ENCODE measurements at places on chromosomes 5 and 9.

- no peak for DNase-seq
Measured at GRCh38 chr5:149664666-149665415, 65.3 kb upstream of the PPARGC1B start.

- DNase-seq, result peak; percentile 97
Measured at GRCh38 chr9:108565651-108566378, 290.0 kb downstream of the ACTL7B start.

DNA sequence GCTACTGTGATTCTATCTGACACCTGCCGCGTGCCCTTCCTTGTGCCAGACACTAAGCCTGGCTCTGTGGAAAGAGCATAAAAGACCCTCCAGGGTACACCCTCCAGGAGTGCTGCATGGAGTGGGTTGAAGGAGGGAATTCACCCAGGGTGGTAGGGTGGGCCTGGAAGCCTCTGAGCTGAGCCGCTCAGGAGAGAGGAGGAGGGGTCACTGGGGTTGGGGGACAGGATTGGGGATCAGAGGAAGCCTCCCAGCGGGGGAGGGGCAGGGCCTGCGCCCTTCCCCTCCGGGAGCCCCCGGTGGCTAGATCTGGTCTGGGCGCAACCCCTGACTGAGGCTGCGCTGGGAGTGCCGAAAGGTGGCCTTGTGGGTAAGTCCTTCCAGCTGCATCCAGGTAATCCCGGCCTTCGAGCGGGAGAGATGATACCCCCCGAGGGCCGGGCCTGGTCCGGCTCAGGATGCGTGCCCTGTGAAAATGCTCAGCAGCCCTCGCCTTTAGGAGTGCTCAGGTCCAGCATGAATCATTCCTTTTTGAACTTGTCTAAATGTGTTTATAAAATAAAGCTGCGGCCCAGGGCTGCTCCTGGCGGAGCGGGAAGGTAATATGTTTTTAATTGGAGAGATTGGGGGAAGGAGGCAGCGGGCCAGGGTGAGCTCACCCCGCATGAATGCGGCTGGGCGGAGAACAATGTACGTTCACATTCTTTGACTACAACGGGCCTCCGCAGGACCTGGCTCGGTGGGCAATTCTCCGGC, 118.1 kb upstream of the SMIM23 start:
- peak; percentile 85 for DNase-seq

DNA sequence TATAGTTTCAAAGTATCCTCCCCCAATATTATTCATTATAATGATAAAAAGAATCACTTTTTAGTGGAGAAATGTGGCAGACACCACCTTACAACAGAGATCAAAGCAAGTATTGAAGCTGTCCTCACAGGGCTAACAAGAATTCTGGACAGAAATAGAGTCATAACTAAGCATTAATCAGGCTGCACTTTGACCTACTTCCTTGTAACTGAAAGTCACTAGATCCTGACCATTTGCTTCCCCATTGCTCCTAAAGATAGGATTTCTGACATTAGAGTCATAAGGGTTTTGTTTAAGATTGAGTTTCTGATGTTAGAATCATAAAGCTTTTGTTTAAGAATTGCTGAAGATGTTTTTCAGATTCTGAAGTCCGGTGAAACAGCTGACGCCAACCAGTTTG, 159.7 kb downstream of the ATP10B start:
- DNase-seq, result no peak

DNA sequence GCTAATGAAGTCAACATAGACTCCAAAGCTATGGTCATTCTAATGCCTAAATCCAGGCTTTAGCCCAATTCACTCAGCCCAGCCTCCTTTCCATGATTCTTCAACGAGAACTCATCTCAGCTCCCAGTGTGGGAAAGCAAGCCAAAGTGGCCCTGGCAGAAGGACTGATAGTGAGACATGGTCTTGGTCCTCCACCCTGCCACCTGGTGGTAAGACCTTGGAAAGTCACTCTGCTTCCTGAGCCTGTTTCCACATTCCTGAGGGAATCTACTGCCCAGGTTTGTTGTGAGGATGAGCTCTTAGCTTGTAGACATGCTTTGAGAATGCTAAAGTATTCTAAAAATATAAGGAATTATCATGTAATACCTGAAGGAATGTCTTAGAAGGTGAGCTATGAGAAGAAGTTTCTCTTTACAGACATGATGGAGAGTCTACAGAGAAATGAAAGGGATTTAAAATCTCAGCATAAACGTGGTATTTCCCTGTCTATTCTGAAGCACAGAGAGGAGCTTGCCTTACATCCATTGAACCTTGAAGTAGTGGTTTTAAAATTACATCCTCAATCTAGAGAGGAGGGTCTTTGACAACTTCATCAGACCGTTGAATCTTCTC, 173.5 kb downstream of the TRIM32 start:
- peak; percentile 79 for DNase-seq

- no peak for DNase-seq
Measured at GRCh38 chr9:95103871-95104580, 213.5 kb downstream of the FANCC start.

DNA sequence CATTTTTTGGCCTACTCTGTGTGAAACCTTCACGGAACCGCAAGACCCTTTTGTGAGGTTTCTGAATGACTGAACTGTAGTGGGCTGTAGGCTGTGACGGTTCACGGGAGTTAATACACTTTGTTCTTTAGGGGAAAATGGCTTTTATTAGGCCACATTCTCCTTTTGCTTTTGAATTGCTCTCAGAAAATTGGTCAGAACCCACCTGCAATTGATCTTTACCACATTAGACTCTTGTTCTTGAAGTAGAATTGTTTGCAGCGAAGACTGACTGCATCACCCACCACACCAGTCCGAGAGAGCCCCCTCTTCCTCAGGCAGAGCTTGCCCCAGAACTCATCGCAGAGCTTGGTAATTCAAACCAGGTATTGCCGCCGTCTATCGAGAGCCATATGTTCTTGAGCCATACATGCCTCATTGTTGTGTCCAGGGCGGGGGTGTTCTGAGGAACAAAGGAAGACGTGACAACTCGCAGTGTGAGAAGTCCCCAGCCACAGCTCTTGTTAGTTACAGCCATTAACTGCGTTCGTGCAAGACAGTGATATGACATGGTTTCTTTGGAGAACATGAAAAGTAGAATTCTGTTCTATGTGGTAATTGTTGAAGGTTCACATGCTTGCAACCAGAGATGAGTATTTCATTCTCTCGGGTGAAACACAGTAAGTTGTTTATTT, 166.4 kb upstream of the OTULINL start:
- peak; percentile 64 for DNase-seq

GRCh38 chr5:81782811-81783210, 31.9 kb upstream of the SSBP2 start:
- peak; percentile 22 for DNase-seq

- DNase-seq, result no peak
Measured at GRCh38 chr5:81395262-81395661, 1.3 kb upstream of the ACOT12 start.

DNA sequence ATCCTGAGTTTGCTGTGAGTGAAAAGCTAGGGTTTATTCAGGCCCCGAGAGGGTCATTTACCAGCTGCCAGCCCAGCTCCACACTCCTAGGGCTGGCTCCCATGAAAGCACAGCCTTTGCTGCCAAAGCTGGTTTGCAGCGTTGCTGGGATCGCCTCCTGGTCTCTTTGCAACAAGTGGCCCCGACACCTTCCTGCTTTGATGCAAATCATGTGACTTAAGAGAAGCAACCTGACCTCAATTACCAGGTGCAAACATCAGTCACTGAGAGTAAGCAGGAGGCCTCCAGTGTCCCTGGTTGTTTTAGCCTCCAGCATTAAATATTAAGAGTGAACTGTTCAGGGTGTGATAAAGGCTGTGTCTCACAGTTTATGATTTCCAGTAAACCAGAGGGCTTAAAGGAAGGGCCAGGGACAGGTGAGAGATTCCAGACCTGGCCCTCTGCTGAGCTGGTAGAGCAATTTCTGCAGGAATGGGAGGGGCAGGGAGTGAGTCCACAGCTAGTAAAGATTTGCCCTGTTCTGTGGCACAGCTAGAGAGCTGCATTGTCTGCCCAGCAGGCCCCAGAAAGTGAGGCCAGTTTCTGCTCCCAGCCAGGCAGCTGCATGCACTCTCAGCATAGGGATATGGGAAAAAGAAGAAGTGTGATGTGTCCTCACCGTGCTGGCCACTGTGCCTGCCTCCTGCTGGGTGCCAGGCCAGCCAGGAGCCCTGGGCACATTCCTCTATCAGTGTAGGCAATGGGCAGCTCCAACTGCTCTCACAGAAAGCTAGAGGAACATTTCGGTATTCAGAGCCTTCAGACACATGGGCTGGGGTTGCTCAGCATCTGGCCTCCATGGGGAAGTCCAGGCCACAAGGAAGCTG, 58.0 kb downstream of the SLC22A5 start:
- no peak for DNase-seq

DNA sequence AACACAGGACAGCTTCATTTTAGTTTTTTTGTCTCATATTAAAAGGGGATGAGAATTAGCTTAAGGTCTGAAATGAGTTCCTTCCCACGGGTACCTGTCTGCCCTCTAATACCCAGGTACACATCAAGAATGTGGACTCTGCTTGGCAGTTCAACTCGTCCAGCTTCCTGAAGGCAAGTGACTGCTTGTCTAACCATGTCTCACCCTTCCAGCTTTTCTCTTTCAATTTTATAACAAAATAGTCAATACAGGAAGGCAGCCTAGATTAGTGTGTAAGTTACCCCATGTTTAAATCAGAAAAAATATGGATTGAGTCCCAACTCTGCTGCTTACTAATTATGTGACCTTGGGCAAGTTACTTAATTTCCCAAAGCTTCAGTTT, 50.5 kb upstream of the C5orf46 start:
- DNase-seq, result no peak

GRCh38 chr5:109859537-109859936, 169.8 kb downstream of the MAN2A1 start:
- no peak for DNase-seq

- no peak for DNase-seq
Measured at GRCh38 chr5:191036-191948, at the start of gene LRRC14B. TSS of gene LRRC14B (plus strand) at chr5:191495. CDS start at chr5:191539, 44 bp downstream.

- peak; percentile 62 for DNase-seq
Measured at GRCh38 chr5:172943283-172943841, 15.9 kb upstream of the RPL26L1 start.

GRCh38 chr5:176768174-176768970, 42.0 kb upstream of the UNC5A start:
- DNase-seq, result no peak

DNA sequence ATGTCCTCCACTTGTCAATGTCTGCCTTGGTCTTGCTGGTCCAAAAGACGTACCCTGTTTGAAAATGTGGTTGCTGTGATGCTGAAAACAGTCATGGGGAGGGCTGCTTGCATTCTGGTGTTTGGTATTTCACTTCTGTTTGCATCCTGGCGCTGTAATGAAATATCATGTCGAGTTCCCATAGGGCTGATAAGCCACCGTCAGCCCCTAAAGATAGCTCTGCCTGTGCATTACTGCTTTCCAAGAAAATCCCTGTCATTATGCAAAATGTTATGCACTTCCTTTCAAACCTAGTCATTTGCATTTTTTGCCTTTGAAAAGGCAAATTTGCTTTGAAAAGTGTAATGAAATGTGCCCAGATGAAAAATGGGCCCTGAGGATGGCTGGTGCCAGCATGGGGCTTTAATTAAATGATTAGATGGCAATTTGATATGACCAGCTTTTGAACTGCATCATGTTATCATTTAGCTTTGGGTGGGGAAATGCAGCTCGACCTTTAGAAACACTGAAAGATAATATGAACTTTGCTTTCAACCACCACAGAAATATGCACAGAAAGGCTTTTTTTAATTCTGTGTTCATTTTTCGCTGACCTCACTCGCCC, 374.4 kb upstream of the SGCD start:
- no peak for DNase-seq

DNA sequence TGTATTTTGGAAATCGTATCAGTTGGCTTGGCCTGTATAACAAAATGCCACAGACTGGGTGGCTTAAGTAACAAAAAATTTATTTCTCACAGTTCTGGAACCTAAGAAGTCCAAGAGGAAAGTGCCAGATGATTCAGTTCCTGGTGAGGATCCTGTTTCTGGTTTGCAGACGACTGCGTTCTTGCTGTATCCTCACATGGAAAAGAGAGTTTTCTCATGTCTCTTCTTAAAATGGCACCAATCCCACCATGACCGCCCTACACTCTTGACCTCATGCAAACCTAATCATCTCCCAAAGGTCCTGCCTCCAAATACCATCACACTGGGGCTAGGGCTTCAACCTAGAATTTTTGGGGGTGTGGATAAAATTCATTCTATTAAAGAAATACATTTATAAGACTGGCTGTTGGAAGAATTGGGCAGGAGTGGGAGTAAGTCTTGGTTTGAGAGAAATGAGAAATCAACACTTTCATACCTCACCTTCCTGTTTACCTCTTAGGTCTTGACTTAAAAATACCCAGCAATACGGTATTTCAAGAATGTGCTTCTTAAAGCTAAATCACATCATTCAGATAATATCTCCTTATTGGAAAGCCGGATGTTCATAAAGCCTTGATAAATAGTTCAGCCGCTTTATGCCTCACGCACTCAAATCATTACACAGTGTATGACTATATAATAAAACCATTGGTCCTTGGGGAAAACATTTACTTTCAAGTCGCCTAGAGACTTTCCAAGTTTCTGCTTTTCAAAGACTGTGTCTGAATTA, 28.7 kb downstream of the PTTG1 start:
- DNase-seq, result no peak

DNA sequence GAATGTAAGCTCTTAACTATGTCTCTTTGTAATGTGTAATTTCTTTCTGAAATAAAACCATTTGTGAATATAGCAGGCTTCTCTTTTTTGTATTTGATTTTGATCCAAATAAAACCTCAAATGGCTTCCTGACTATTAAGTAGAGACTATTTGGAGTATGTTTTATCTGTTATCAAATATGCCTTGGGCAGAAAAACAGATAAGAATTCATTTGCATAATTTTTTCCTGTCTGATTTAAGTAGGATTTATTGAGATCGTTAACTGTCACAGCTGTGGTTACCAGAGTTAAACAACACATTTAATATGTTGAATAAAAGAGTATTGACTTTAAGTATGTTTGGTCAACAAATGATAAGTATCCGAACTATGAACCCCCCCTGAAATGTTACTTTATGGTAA, 104.9 kb downstream of the MELK start:
- no peak for DNase-seq

DNA sequence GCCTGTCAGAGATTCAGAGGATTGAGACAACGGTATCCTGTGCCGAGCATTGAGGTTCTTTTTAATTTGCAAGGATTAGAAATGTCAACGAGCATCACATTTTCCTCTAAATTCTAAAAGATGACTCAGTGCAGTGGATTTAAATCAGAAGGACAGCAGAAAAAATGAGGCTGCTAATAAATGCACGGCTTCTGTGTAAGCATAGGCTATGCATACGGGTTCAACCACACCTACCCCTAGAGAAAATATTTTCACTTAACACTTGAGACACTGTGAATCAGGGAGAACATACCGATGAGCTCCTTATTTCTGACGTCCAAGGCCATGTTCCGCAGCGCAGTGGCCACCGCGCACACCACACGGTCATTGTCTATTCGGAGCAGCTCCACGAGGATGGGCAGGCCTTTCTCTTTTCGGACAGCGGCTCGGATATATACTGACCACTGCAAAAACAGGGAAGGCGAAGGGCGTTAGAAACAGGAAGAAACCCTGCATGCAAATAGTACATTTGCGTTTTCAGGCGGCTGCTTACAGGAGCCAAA, 321.4 kb upstream of the DAP start:
- DNase-seq, result no peak
